ENCODE measurements at places on chromosomes 2 and 18.

GRCh38 chr2:237688081-237688480 lies 60.7 kb downstream of the LRRFIP1 start:
- DNase-seq: no peak

GRCh38 chr2:210000464-210001324 lies 1.7 kb upstream of the RPE start:
- DNase-seq: no peak

- peak; percentile 82 for DNase-seq
Observed at GRCh38 chr2:241309684-241310117, 5.8 kb downstream of the HDLBP start.

DNA sequence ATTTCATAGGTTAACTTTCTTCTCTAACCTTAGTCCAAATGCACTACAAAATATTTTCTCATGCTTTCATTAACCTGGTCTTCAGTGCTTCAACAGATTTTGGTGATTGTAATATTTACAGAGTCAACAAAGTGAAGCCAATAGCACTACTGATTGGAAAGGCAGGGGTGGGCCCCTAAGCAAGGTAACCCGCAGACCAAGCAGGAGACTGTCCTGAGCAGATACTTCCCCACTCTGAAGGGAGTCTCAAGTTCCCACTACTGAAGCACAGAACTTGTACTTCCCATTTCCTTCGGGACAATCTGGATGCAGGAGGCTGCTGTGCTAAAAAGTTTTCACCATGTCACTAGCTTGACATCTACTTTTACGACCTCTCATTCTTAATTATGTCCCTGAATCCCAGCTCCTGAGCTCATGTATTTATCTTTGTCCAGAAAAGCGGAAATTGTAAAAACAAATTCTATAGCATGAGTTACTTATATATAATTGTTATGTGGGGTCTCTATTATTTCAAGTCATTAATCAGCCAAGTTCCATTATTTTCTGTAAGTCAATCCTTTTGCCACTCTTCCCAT lies 311.6 kb upstream of the REV1 start:
- DNase-seq: no peak

DNA sequence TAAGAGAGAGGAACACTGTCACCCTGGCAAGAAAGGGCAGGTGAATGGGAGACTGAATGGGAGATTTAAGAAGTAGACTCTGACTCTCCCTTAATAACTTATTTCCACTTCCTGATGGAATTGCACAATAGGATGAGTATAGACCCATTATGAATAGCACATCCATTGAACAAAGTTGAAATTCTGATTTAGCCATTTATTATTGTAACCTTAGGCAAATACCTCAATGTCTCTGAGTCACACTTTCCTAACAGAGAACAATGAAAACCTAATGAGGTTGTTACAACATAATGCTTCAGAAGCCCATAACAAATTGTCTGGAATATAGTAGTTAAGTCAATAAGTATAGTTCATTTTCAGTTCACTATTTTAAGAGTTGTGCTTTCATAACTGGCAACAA lies 78.9 kb downstream of the NRXN1 start:
- no peak for DNase-seq

- no peak for DNase-seq
Observed at GRCh38 chr2:74778381-74779264, 55.3 kb upstream of the HK2 start.

DNA sequence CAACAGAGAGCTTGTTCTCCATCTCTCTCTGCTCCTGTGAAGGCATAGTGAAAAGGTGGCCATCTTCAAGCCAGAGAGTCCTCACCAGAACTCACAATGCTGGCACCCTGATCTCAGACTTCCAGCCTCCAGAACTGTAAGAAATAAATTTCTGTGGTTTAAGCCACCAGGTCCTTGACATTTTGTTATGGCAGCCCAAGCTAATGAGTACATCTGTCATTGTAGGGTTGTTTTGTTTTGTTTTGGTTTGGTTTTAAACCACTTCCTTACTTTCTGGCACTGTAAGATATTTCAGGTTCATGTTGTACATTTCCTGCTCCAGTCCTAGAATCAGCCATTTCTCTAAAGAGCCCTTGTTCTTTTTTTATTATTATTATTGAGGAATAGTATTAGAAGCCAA lies 171.2 kb downstream of the CPS1 start:
- no peak for DNase-seq

DNA sequence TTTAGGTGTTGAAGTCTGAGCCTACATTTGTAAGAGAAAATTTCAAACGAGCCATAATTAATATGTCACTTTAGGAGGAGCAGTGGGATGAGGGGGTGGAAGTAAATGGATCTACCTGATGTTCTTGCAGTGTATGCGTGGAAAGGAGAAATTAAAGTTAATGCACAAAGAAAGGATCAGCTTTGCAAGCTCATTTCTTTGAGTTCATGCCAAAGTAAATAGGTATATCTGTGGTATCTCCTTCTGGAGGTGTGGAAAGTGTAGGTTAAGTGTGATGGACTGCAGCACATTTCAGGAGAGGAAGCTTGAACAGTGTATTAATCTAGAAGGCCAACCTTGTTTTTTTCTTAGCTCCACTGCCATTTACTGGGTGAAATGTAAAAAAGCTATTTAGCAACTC lies 307.5 kb upstream of the ZEB2 start:
- DNase-seq: no peak

- DNase-seq: no peak
Observed at GRCh38 chr18:70450426-70451253, 161.8 kb downstream of the SOCS6 start.

GRCh38 chr18:10878703-10879102 lies 270.7 kb downstream of the PIEZO2 start:
- peak; percentile 30 for DNase-seq

DNA sequence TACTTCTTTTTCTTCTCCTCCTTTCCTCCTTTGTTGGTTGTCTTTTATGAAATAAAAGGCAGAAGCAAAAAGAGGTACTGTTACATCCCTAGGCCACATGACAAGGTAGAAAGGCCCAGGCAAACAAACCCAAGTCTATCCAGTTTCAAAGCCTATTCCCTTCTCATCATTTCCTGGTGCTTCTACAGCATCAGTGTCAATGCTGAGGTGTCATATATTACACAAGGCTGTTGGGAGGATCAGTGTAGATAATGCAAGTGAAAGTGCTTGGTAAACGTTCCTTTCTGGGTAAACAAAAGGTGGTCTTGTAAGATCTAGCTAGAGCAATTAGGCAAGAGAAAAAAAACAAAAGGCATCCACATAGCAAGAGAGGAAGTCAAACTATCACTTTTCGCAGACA lies 64.9 kb downstream of the EVA1A start:
- DNase-seq: no peak

DNA sequence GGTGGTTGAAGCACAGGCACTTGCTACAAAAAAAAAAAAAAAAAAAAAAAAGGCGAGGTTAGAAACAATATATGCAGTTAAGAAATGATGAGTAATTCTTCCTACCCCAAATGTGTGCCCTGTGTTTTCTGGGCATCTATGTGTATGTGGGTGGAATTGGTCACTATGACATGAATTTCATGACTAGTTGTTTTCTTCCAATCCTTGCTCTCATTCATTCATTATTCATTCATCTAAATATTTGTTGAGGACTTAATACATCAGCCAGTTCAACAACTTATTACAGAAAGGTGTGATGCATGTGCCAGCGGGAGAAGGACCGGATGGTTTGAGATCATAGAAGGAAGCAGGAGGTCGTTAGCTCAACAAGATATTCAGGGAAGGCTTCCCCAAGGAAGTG lies 8.3 kb upstream of the EGR4 start:
- DNase-seq: no peak

DNA sequence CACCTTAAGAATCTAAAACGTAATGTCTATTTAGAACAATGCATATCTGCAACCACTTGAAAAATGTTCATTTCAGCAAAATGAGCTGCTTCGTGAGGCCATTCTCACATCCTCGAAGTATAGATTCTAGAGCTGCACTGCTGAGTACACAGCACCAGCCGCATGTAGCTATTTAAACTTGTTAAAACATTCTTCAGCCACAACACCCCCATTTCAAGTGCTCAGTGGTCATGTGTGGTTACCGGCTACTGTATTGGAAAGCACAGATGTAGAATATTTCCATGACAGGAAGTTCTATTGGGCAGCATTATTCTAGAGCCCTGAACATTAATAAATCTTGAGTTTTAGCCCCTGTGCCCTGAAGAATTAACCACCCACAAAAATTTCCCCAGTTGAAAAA lies 35.0 kb downstream of the SUMO1 start:
- DNase-seq: no peak

GRCh38 chr2:55761526-55761925 lies 67.9 kb upstream of the PNPT1 start:
- DNase-seq: no peak

DNA sequence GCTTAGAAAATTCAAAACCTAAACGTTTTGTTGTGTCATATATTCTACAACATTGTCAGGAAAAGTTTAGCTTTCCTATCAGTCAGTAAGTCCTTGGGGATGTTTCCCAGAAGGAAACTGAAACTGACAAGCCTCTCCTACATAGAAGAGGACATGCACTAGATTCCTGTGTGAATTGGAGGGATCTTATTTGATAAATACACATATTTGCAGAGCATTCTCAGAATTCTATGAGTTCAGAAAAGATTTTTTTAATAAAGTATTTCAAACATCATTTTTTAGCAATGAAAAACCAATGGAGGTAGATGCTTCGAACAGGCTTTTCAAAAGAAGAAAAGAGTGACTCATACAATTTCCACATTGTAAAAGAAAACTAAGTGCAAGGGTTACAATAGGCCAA lies 1706.7 kb downstream of the SUCLG1 start:
- DNase-seq: no peak

- peak; percentile 76 for DNase-seq
Observed at GRCh38 chr18:63137999-63138435, 181.6 kb downstream of the BCL2 start.

- no peak for DNase-seq
Observed at GRCh38 chr2:152445375-152445774, 110.4 kb downstream of the FMNL2 start.

GRCh38 chr2:235898766-235899165 lies 269.4 kb downstream of the GBX2 start:
- no peak for DNase-seq

GRCh38 chr2:177400337-177400923 lies 7.9 kb downstream of the AGPS start:
- DNase-seq: no peak

DNA sequence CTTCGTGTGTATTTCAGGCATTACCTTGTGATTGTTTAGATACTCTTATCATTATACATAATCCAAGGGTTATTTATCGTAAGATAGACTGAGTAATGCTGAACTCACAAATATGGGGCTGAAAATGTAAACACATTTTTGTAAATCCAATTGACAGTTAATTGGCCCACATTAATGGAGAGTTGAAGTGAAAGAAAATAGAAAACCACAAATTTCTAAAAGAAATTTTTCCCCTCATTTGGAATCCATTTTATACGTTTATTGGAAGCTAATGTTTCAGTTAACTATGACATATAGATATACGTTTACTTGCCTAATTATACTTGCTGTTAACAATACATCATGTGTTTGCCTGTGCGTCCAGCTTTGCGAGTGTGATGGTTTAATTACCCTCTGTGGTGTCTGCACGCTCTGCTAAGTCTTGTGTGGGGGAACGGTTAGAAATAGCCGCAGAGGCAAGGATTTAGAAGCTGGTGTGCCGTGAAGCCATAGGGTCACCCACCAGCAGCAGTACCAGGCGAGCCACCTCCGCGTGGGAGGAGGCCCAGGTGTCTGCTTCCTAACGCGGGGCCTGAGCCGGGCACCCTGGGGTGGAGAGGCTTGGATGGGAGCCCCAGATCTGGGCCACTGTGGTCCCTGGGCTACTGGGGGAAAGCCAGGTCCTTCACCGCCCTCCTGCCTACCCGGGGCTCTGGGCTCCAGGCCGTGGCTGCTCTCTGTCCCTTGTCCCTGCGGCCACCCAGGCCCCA lies 38.0 kb downstream of the TSHZ1 start:
- no peak for DNase-seq

DNA sequence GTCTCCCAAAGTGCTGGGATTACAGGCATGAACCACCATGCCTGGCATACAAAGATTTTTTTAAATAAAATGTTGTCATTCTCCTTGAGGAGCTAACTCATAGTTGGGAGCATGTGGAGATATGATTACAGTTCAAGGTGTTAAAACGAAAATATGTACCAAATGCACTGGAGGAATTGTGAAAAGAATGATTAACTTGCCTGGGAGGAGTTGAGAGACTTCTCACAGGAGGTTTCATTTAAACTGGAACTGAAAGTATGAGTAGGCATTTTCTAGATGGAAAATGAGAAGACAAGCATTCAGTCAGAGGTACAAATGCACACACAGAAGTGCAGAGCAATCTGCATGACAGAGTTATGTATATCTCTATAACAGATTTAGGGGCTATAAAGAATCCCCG lies 126.6 kb upstream of the PDE1A start:
- peak; percentile 1 for DNase-seq

- DNase-seq: no peak
Observed at GRCh38 chr2:175004730-175004979, 526 bp downstream of the CHN1 start.

DNA sequence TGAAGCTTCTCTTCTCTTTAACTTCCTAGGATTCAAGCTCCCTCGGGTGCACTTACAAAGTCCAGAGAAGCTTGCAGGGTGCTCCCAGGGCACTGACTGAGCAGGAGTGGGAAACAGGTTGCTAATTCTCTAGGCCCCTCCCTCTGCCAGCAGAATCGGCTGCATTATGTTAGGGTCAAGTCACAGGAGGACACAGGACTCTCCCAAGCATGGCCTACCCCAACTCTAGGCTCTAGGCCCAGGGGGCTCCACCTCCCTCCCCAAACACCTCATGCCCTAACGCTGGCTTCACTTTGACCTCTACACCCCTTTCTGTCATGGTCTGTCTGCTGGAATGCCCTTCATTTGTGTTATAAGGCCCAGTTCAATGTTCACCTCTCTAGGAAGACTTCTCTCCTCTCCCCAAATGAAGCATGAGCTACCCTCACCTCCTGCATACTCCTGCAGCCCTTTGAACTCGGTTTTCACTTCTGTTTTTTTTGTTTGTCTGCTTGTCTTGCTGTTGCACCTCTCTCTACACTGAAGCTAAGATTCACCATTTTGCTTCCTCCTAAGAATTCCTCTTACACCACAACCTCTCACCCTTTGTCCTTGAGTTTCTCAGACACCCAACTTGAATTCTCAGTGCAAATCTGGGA lies 521.8 kb upstream of the ID2 start:
- DNase-seq: no peak

GRCh38 chr2:211126256-211126655 lies 569.9 kb downstream of the CPS1 start:
- DNase-seq: no peak

DNA sequence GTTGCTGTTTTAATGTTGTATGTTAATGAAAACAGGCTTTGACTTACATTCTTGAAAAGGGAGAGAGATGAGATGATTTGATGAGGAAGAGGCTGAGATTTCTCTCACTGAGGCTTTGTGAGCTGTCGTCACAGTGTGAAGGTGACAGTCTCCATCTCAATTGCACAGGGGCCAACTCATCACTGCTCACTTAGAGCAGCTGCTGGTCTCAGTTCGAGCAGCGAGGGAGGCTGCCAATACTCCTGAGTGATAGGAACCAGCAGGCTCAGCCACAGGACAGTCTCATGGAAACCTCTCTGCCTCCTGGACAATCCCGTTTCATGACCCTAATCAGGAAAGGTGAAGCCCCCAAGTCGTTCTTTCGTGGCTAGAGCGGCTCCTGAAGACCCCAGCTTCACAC lies 170.7 kb upstream of the SOX11 start:
- DNase-seq: no peak

All from activated CD4-positive, alpha-beta T cell treated with anti-CD3 and anti-CD28 coated beads, Interleukin-10, Interleukin-2, amounts not matched to agents 100 ng/mL and 50 ng/mL, durations not matched to agents 16 hours and 8 hours (primary cell).